ENCODE measurements at places on chromosomes 7 and 10. TPM values are rescaled to one million over a fixed set of nuclear protein-coding genes. Genes with fewer than 3 reads are reported as not detected.

Gene NXPH1
- total RNA-seq = not detected

GRCh38 chr7:44285561-44285960, 39.8 kb downstream of the CAMK2B start:
- H3K4me1 ChIP-seq = no peaks in the 10 kb centered on the region
- no peak overlapping the region for H3K4me3 ChIP-seq
- no peak for DNase-seq
- no peak overlapping the region for H3K27ac ChIP-seq
- H3K36me3 ChIP-seq = no peaks in the 10 kb centered on the region

Gene ZNF511
- 53.9 TPM for total RNA-seq

DNA sequence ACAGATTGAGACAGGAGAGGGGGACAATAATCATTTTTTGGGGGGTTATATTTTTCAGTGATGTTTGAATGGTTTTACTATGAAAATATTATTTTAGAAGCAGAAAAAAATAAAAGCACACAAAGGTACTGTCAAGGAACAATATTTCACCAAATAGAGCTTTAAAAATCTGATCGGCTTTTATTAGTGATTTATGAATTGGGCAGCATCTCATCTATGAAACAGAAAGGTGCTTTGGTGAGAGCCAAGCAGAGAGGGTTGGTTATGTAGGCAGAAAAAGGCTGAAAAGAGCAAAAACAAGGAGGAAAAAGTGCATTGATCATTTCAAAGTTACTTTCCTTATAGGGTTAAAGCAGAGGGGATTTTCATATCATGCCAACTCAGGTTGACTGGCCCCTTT, 26.4 kb upstream of the CPA2 start:
- no peaks in the 10 kb centered on the region for H3K4me1 ChIP-seq
- no peaks in the 10 kb centered on the region for H3K27me3 ChIP-seq
- DNase-seq = no peak
- no peak overlapping the region for H3K4me3 ChIP-seq
- no peaks in the 10 kb centered on the region for H3K36me3 ChIP-seq

DNA sequence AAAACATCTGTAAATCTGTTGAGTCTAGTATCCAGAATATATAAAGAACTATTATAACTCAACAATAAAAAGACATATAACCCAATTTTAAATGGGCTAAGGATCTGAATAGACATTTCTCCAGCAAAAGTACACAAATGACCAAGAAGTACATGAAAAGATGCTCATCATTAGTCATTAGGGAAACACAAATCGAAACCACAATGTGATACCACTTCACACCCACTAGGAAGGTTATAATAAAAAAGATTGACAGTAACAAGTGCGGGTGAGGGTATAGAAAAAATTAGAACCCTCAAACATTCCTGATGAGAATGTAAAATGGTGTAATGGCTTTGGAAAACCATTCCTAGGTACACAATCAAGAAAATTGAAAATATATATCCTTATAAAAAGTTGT, 4.1 kb downstream of the XPNPEP1 start:
- no peaks in the 10 kb centered on the region for H3K36me3 ChIP-seq
- DNase-seq = no peak
- H3K27ac ChIP-seq = no peak overlapping the region
- H3K27me3 ChIP-seq = no peaks in the 10 kb centered on the region
- peaks cover 18% of the 10 kb centered on the region for H3K4me1 ChIP-seq

DNA sequence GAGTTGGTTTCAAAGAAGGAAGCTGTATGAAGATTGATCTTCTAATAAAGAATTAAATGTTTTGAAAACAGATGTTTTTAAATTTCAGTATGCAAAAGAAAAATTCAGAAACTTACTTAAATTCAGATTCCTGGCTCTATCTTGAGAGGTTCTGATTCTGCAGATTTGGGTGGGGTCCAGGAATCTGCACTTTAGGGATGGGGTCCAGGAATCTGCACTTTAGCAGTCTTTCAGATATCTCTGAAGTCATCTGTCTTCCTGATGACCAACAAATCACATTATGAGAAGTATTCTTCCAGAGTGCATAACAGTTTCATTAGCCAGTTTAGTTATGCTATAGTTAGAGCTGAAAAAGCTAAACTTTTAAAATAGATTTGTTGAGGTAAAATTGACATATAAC, 24.1 kb downstream of the ABRAXAS2 start:
- H3K4me3 ChIP-seq = no peak overlapping the region
- no peaks in the 10 kb centered on the region for H3K36me3 ChIP-seq
- H3K4me1 ChIP-seq = no peaks in the 10 kb centered on the region
- DNase-seq = no peak
- no peak overlapping the region for H3K27ac ChIP-seq

Gene ACHE
- 5.3 TPM for total RNA-seq

Gene ACSM6
- not detected for total RNA-seq

Gene TFPI2
- total RNA-seq = 0.30 TPM

Gene LRGUK
- total RNA-seq = 0.37 TPM

DNA sequence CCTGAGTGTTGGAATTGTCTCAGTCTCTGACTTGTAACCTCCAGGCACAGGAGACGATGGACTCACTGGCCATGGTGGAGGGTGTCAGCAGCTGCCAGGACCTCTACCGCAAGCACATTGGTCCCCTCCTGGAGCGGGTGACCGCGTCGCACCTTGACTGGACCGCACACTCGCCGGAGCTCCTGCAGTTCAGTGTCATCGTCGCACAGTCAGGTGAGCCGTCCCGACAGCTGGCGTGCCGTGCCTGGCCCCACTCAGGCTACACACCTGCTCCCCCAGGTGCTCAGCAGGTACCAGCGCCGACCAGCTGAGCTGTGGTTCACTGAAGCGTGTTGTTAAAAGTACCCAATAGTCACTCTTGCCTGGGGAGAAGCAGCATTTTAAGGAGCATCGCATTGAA, 36.7 kb upstream of the PRKAR1B start:
- H3K27ac ChIP-seq = no peak overlapping the region
- no peaks in the 10 kb centered on the region for H3K27me3 ChIP-seq
- no peak overlapping the region for H3K4me3 ChIP-seq
- peaks cover 6% of the 10 kb centered on the region for H3K36me3 ChIP-seq

- no peak for DNase-seq
- H3K36me3 ChIP-seq = no peaks in the 10 kb centered on the region
- no peaks in the 10 kb centered on the region for H3K27me3 ChIP-seq
- no peak overlapping the region for H3K4me3 ChIP-seq
Observed at GRCh38 chr10:110151971-110152370, 55.4 kb upstream of the MXI1 start.

Gene COL28A1
- 3.5 TPM for total RNA-seq

DNA sequence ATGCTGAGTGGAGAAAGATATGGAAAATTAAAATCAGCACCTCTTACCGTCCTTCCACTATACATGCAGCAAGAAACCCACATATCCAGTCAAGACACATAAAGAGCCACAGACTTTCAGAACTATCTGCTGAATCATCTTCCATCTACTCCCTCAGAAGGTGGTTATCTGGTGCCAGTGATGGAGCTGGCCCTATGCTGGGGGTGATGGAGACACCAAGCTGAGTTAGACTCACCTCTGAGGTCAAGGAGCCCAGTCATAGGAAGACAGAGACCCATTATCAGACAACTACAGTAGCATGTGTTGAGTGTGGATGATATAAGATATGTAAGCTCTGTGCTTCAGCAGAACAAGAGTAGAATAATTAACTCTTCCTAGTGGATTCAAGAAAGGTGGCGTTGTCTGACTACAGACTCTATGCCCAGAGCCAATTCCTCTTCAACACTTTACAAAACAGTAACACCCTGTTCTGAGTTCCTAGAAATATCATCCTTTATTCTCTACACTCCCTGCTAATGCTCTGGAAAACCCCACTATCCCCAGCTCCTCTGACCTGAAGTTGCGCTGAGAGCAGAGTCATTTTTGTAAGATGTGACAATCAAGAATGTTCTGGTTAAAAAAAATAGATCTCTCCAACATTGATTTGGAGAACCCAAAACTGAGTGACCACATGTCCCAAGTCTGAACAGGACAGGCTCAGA, 14.3 kb downstream of the CYP3A5 start:
- no peak for DNase-seq
- no peaks in the 10 kb centered on the region for H3K36me3 ChIP-seq
- H3K27ac ChIP-seq = no peak overlapping the region

DNA sequence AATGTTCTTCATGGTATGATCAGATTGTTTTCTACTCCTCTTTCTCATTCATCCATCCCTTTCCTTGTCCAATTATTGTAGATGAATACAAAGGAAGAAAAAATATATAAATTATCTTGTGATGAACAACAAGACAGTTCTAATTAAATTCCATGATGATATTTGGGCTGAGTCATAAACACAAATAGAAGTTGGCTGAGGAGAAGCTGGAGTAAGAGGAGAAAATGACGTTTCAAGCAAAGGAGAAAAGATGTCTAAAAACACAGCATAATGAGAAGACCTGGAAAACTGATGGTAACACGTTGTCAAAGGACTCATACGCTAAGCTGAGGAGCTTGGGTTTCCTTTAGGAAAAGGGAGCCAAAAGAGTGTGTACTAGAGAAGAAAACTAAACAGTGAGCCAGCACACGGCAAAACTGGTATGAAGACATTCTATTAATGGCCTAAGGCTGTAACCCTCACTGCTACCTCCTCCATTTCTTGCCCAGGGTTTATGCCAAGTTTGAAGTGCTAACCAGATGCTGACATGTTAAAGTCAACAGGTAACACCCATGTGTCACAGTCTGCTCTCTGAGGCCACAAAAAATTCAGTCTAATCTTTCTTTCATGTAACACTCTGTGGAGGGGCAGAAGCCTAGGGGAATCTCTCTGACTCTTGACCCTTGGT, 26.1 kb downstream of the ZFAND4 start:
- H3K27ac ChIP-seq = no peak overlapping the region
- H3K4me3 ChIP-seq = no peak overlapping the region
- DNase-seq = no peak
- no peaks in the 10 kb centered on the region for H3K27me3 ChIP-seq
- H3K4me1 ChIP-seq = no peaks in the 10 kb centered on the region
- no peaks in the 10 kb centered on the region for H3K36me3 ChIP-seq

Gene BMPER
- total RNA-seq = 1.3 TPM

Gene SPDYE2B
- not detected for total RNA-seq

- H3K36me3 ChIP-seq = no peaks in the 10 kb centered on the region
- no peak overlapping the region for H3K27ac ChIP-seq
- DNase-seq = no peak
- H3K27me3 ChIP-seq = no peaks in the 10 kb centered on the region
- H3K4me3 ChIP-seq = no peak overlapping the region
Observed at GRCh38 chr7:1954366-1955004, 278.3 kb downstream of the MAD1L1 start.

DNA sequence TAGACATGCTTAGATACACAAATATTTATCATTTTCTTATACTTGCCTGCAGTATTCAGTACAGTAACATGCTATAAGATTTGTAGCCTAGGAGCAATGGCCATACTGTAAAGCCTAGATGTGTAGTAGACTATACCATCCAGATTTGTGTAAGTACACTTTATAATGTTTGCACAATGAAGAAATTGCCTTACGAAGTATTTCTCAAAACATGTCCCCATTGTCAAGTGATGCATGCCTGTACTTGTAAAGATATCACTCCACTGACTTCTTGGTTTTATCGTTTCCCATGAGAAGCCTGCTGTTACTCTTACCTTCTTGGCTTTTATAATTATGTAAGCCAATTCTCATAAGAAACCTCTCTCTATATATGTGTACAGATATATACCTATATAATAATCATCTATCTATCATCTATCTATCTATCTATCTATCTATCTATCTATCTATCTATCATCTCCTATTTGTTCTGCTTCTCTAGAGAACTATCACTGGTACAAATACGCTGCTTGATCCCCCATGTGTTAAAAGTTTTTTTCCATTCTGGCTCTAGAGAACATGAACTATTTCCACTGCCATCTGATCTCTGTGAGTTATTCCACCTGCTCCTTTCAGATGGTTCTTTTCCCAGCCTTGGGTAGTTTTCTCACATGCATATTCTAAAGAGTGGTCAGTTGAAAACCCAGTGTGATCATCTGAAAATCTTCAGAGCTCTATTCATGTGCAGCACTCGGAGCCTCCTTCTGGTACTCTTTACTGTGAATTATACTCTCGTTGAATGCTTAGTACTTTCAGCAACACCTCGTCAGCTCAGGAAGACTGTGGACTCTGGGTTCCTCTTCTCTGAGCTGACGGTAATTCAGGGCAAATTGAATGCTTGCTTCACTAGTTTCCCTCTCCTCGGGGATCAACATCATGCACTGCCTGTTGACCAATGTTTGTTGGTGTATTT, 14.5 kb upstream of the VCL start:
- no peaks in the 10 kb centered on the region for H3K4me1 ChIP-seq
- no peak overlapping the region for H3K4me3 ChIP-seq
- no peaks in the 10 kb centered on the region for H3K27me3 ChIP-seq
- H3K36me3 ChIP-seq = no peaks in the 10 kb centered on the region
- no peak overlapping the region for H3K27ac ChIP-seq
- DNase-seq = no peak

Gene KEL
- 0.77 TPM for total RNA-seq

DNA sequence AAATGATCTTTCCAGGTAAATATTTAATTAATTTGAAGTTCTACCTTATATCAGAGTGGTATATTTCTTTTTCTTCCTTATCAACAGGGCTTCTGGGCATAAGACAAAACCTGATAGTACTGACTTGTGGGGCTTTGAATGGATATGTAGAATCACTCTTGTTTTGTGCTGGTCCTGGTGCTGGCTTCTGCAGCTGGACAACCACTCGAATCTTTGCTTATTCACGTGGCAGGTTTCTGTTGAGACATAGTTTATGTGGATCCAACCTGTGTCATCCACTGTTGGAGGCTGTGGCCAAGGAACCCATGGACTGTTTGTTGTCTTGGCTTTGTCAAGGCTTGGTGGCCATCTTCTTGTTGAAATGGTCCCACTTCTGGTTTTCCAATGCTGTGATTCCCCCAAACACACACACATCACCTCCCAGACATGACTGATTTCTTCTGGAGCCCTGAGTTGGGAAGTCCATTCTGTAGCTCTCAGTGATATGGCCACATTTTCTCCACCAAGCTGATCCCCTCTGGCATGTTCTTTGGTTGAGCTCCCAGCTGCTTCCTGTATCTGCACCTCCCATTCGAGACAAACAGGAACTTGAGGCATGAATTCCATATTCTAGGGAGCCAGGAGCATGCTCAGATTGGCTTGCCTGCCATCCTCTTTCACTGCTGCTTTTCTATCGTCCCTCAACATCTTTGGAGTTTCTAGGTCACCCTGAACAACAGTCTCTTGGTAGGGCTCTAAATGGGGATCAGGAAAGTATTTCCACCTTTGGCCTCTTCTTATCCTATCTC, 19.5 kb downstream of the TAS2R41 start:
- no peaks in the 10 kb centered on the region for H3K4me1 ChIP-seq
- H3K27ac ChIP-seq = no peak overlapping the region
- no peaks in the 10 kb centered on the region for H3K36me3 ChIP-seq
- no peak for DNase-seq

DNA sequence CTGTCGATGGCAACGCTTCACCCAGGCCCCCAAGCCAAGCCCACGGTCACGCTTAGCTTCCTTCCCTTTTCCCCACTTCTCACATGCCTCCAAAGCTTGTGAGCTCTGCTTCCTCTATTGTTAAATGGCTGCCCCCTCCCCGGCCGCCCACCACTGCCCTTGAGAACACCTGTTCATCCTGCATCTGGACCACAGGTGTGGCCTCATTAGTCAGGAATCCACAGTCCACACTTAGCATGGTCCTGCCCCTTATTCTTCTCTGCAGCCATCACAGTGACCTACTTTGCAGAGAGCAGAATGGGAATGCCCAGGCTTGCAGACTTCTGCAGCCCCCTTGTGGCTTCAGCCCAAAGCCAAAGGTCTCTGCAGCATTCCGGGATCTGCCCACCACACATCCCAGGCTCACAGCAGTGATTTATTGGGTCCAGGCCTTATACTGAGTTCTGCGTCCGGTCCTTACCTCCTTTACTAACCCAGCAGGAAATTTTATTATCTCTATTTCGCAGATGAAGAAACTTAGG, 66.9 kb downstream of the PTPRE start:
- no peak overlapping the region for H3K4me3 ChIP-seq
- no peaks in the 10 kb centered on the region for H3K27me3 ChIP-seq
- no peak for DNase-seq
- H3K36me3 ChIP-seq = no peaks in the 10 kb centered on the region
- H3K4me1 ChIP-seq = no peaks in the 10 kb centered on the region

Gene ABCC2
- total RNA-seq = 0.72 TPM

Data from colonic mucosa (tissue), 4 donors.